Activated CD4-positive, alpha-beta T cell treated with anti-CD3 and anti-CD28 coated beads, Interleukin-2, amount 50 U/mL, for 1 hour (primary cell): ENCODE measurements at places on chromosomes 6 and 20.

DNA sequence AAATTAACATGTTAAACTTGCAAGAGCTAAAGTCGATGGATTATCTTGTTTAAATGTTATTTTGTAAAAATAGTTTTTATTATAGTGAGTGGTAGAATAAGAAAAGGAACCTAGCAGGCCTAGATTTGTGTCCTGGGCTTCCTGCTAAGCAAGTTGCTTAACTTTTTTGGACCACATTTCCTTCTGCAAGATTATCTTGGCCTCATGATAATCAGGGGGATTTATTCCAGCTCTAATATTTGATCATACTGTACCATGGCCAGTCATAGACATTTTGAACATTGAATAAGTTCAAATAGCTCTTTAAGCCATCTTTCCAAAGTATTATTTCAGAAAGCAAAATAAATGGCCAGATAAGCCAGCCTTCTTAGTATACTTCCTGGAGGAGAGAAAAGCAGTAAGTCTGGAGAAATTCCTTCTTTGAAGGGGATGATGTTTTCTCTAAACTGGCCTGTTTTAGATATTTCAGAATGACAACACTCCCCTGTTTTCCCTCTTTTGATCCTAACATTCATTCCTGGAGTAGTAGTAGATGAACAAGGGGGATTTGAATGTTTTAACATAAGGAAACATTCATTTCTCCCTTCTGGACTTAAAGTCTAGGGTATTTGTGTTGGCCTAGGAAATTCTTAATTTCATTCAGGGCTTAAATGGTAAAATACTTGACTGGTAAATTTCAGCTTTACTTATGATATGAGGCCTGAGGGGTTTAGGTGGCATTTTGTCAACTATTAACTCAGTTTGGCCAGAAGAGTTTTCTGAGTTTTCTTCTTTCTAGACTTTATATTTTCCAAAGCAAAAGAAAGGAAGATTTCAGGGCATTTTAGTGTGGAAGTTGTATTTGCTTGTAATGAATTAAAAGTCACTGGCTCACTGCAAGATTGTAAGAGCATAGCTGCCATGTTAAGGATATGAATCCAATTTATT is 108.8 kb upstream of the SCGN start:
- no peak for DNase-seq

GRCh38 chr6:136647363-136647852 is 97.2 kb upstream of the MAP7 start:
- DNase-seq: peak; percentile 30

DNA sequence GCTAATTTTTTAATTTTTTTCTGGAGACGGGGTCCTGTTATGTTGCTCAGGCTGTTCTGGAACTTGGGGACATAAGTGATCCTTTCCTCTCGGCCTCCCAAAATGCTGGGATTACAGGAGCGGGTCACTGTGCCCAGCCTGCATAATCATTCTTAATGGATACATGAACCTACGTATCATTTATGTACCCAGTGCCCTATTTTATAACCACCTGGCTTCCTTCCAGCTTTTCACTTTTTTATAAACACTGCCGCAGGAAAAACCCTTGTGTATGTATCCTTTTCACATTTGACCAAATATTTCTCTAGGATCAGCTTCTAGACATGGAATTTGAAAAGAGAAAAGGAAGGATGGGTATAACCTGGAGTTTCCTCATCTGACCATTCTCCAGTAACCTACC is 85.6 kb upstream of the RIN2 start:
- no peak for DNase-seq

- DNase-seq: no peak
These were observed 1.6 kb upstream of the RPS12 start for GRCh38 chr6:132812756-132813172.

DNA sequence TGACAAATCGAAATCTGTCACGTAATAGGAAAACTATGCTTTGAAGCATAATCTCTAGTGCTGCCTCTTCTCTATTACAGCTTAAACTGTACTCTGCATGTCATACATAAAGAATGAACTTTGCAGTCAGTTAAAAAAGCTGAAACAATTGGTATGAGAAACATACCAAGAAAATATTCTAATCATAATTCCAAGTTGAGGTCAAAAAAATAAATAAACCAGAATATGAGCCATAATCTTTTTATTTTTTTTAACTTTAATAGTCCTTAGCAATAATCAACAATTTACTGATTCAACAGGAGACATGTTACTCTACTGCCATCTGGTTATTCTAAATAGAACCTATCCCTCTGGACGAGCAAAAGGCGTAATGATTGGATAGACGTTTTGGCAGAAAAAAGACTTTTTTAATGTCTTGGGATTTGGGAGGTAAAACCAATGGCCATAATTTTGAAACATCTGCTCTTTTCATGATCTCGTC is 224.4 kb upstream of the FLRT3 start:
- DNase-seq: no peak

DNA sequence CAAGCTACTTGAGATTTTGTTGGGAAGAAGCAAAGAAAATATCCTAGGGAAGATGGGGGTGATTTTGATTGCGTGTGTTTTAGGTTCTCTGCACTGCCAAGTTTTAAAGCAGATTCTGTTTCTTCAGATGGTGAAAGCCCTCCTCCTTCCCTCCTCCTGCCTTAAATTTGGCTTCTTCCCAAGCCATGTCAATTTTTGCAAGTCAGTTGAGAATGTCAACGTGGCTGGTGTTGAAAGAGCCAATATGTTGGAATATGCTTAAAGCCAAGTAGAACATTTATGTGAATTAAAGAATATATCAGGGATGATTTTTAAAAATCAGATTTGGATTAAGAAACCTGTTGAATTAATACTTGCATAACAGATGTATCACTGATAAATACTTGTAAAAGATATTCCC is 270.8 kb downstream of the ARID1B start:
- DNase-seq: no peak

DNA sequence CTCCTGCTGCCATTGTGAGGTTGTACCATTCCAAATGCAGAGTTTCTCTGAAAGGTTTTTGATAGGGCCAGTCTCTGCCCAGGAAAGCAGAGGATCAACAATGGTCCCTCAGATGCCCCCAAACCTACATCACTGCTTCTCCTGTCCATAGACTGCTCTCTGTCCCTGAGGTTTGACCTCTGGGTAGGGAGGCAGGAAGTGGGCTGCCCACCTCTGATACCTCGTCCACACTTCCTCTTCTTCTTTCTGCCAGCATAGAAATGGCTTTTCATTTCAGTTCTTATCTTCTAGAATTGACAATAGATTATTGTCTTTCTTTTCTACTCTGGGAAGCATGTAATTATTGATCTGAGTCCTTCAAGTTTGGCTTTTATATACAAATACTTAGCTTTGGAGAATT is 170.6 kb downstream of the TRMT11 start:
- DNase-seq: no peak

DNA sequence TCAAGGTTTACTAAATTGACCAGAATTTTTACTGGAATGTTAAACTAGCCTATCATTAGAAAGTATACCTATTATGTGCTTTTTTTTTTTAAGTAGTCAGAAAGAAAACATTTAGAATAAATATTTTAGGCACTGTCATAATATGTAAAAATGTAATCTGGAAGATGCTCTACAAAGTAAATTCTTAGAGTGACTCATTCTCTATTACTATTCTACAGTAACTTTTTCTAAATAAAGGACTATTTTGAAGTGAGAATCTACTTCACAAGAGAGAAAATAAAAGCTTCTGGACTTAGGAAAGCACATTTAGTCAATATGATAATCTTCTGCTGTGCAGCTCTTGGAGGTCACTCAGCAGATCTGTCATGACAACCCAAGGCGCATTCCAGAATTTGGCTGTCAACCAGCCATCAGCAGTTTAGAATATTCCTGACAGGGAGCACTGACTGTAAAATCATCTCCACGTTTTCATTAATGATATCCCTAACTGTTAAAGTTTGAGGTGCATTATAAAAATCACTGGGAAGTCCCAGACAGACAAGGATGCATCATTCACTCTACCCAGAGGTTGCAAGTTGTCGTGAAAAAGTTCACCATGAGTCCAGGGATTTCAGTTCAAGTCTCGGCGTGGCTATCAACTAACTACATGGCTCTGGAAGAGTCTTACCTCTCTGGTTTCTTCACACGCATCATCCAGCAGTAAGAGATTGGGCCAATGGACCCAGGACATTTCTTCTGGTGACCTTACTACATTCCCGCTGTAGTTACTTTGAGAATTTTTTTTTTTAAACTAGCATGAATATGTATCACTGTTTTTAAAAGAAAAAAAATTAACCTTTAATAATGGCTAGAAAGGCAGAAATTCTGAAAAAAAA is 374.9 kb downstream of the GJA1 start:
- no peak for DNase-seq

- DNase-seq: no peak
These were observed 98.0 kb downstream of the KIF16B start for GRCh38 chr20:16475225-16475624.
